GM03348 (cell line): ENCODE measurements at places on chromosomes 5 and 9.
A peak's percentile ranks its signal among the peaks of the same experiment; 100 is the strongest.

DNA sequence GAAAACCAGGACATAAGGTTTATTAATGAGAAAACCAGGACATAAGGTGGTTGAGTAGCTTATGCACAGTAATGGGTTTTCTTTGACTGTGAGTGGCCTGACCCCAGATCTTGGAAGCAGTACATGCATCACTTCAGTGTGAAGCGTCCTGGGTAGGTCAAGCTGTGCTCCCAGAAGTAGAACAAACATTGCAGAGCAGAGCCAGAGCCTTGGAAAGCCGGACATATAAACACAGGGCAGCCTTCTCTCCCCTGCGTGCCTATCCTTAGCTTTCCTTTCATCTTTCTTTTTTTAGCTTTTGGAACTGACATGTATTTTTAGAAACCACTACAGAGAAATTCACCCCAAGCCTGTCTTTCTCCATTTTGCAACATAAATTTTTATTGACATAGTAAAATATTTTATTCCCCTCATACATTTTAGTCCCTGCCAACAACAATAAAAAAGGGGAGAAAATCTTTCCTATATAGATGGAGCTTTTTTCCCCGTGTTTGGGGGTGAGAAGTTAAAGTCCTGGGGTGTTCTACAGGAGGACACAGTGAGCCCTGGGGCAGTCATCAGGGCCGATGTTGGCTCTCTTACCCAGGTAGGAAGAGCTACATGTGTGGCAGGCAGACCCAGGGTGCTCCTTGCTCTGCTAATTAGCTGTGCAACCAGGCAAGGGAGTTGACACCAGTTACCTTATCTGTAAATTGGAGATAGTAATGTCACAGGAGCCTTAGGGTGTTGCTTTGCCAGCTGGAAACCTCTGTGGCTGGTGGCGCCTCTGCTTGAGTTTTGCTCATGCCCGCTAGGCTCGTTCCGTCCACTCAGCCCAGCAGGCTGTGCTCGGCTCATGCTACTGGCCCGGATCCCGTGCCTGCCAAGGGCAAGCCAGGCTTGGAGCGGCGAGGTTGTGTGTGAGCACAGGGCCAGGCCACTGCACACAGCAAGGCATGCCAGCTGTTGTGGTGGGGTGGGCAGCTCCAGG, 389.6 kb downstream of the KDM4C start:
- no peak for DNase-seq

GRCh38 chr5:64180661-64181343, 15.2 kb downstream of the RNF180 start:
- no peak for DNase-seq

GRCh38 chr5:145960848-145961600, 24.6 kb downstream of the SH3RF2 start:
- DNase-seq: no peak

DNA sequence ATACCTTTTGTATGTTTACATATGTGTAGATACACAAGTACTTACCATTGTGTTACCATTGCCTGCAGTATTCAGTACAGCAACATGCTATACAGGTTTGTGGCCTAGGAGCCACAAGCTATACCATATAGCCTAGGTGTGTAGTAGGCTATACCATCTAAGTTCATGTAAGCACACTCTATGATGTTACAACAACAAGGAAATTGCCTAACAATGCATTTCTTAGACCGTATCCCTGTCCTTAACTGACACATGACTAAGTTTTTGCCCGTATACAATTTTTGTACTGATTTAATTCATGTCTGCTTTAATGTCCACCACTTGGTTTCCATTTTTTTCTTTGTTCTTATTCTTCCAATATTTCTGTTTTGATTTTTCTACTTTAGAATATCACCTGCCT, 18.5 kb downstream of the TNPO1 start:
- DNase-seq: no peak

DNA sequence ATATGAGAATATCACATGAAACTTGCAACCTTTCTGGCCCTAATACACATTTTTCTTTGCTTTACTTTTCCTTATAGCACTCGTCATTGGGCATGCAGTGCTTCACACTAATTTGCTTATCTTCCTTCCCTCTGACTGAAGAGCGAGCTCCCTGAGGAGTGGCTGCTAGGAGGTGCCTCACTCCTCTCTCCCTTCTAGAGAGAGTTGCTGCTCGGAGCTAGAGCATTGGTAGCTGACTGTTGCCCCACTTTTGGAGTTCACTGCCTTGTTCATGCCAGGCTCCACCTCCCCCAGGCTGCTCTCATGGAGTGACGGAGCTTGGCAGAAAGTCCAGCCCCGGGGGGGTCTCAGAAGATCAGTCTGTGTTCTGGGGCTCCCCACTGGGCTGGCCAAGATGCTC, 413.2 kb downstream of the MED10 start:
- no peak for DNase-seq

GRCh38 chr5:68369457-68370125, 154.0 kb downstream of the PIK3R1 start:
- DNase-seq: no peak

DNA sequence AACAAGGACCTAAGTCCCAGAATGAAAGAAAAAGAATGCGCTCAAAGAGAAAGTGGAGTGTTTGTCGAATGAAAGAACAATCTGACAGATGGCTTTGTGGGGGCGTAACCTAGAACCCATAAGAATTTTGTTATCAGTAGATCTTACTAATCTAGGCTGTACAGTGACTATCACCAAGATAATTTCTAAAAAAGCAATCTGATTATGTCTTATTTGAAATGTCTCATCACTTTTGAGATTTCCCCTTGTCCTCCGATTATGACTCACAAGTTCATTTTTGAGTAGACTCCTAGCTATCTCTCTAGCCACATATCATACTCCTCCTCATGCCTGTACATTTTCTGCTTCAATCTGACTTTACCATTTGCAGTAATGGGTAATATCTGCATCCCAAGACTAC, 135.6 kb upstream of the SMARCA2 start:
- no peak for DNase-seq

GRCh38 chr5:41748631-41749030, 121.6 kb downstream of the OXCT1 start:
- DNase-seq: no peak

GRCh38 chr9:125904155-125904851, 157.1 kb downstream of the PBX3 start:
- no peak for DNase-seq

GRCh38 chr9:129806061-129806460, 3.1 kb downstream of the TOR1B start:
- no peak for DNase-seq

- no peak for DNase-seq
Observed at GRCh38 chr9:130407916-130408663, 36.7 kb upstream of the ASS1 start.

DNA sequence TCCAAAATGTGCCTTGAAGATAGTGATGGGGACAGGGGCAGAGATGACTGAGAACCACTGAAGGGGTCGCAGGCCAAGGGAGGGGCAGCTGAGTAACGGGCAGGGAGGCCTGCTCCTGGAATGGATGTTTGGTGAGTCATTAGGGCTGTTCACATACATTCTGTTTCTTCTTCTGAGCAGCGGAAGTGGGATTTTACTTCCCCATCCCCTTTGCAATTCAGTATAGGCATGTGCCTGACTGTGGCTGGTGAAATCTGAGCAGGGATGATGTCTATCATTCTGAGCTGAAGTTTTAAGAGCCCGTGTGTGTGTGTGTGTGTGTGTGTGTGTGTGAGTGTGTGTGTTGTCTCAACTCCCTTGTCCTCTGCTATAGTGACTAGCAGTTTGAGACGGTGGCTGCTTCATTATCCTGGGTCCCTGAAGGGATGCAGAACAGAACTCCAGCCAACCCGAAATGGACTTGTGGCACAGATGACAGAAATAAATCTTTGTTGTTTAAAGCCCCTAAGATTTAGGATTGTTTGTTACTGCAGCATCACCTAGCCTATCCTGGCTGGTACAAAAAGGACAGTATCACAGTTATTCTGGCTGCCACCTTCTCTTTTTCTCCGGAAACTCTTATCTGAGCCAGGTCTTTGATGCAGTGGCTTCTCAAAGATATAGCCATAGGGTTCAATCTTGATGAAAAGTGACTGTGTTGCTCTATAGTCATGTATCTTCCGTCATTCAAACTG, 29.2 kb upstream of the TGFBI start:
- DNase-seq: peak; percentile 46

DNA sequence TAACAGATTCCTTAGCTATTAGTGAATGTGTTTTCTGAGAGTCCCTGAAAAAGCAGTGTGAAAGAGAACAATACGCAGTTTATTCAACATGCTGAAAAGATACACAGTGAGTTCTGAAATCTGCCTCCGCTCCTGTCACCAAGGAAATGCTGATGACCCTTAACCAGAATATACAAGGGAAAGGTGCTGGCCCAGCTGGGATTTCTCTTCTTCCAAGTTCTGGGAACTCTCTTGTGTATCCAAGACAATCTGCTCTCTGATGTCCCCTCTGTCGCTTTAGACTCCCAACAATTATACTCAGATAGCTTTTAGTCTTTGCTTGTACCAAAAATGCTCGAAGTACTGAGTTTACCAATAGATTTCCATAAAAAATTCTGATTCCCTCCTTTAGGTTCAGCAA, 214.9 kb downstream of the TMEM167A start:
- DNase-seq: no peak

DNA sequence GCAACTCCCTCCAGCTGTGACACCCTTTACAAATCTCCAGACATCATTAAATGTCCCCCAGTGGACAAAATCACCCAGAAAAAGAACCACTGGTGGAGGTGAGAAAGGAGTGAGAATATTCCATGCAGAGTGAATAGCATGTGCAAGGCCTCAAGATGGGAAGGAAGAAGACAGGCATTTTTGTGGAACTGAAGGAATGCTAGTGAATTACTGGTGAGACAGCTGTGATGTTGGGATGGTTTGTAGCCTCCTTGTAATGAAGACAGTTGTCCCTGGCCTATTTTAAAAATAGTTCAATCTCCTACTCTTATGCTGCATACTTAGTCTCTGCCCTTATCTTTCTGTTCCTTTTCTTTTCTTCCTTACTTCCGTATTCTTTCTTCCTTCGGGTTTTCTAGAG, 124.9 kb upstream of the RPS23 start:
- DNase-seq: no peak

DNA sequence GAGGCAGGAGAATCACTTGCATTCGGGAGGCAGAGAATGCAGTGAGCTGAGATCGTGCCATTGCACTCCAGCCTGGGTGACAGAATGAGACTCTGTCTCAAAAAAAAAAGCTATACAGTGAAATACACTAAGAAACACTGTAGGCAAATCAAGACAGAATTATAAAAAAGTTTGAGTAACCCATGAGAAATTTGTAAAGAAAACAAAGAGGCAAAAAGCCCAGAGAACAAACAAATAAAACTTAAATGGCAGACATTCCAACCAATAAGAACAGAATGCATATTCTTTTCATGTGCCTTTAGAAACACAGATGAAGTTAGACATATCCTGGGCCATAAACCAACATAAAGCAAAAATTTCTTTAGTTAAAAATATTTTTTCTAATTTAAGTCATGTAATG, 30.6 kb downstream of the ZNF169 start:
- DNase-seq: no peak

GRCh38 chr5:78008356-78008967, 232.3 kb upstream of the TBCA start:
- DNase-seq: peak; percentile 60

- no peak for DNase-seq
Observed at GRCh38 chr5:74056107-74056788, 430.3 kb downstream of the ARHGEF28 start.

- no peak for DNase-seq
Observed at GRCh38 chr5:135651156-135651555, 72.4 kb upstream of the CXCL14 start.
